ENCODE measurements at places on chromosomes 2 and 18. TPM values are rescaled to one million over a fixed set of nuclear protein-coding genes. Genes with fewer than 3 reads are reported as not detected.

Gene RESP18
- not detected for total RNA-seq

Gene HOXD12
- total RNA-seq = not detected

Gene MRO
- not detected for total RNA-seq

Gene ERCC3
- 73.2 TPM for total RNA-seq

Gene SERPINB12
- not detected for total RNA-seq

Gene TMEM17
- total RNA-seq = 7.6 TPM

Gene TMEFF2
- total RNA-seq = not detected

Gene LRATD1
- total RNA-seq = 3.8 TPM

Gene GALR1
- not detected for total RNA-seq

Gene FAM237A
- total RNA-seq = not detected

Gene ZNF385B
- 2.8 TPM for total RNA-seq

Gene AQP12A
- total RNA-seq = not detected

Gene RBKS
- total RNA-seq = 6.8 TPM

- H3K4me1 ChIP-seq = peaks cover 70% of the 10 kb centered on the region
- no peaks in the 10 kb centered on the region for H3K36me3 ChIP-seq
- H3K4me3 ChIP-seq = peak within 1 kb of the TSS; percentile 4
- peak; percentile 62 for DNase-seq
- no peaks in the 10 kb centered on the region for H3K27me3 ChIP-seq
- H3K27ac ChIP-seq = peak within 1 kb of the TSS; percentile 77
These were observed at the start of gene NEURL3 for GRCh38 chr2:96505231-96505889. Gene NEURL3 (minus strand): TSS chr2:96505357. CDS start chr2:96505286, 71 bp downstream.

DNA sequence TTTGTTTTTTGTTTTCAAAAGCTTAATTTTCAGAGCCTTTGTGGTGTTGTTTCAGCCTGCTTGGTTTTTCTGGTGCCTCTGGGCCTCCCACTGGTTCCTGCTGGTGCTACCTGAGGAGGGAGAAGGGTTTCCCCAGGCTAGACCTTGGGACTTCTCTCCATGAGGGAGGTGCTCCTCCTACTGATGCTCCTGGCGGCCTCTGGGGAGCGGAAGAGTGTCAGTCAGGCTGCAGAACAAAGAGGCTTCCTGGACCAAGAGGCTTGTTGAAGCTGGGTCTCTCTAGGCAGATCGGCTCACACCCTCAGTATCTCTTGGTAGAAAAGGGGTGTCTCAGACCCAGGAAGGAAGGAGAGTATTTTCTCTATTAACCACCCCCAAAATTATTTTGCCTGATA, 32.2 kb downstream of the RFX8 start:
- no peaks in the 10 kb centered on the region for H3K36me3 ChIP-seq
- peaks cover 17% of the 10 kb centered on the region for H3K4me1 ChIP-seq

DNA sequence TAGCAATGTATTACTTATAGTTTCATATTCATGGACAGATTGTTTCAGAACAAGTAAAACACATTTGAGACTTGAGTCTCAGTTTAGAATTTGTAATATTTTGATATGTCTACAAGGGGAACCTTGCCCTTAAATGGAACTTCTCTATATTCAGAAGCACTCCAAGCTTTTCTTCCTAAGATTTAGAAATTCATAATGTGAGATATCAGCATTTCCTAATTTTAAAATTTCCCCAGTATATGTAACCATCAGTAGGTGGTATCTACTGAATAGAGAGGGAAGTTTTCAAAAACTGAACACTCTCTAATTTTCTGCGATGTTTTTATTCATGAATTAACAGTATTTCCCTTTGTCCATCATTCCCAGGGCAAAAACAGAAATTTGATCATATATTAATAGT, 7.6 kb downstream of the ANKRD62 start:
- no peak for DNase-seq
- H3K4me1 ChIP-seq = no peaks in the 10 kb centered on the region
- no peaks in the 10 kb centered on the region for H3K27me3 ChIP-seq
- no peaks in the 10 kb centered on the region for H3K36me3 ChIP-seq
- H3K4me3 ChIP-seq = no peak overlapping the region

DNA sequence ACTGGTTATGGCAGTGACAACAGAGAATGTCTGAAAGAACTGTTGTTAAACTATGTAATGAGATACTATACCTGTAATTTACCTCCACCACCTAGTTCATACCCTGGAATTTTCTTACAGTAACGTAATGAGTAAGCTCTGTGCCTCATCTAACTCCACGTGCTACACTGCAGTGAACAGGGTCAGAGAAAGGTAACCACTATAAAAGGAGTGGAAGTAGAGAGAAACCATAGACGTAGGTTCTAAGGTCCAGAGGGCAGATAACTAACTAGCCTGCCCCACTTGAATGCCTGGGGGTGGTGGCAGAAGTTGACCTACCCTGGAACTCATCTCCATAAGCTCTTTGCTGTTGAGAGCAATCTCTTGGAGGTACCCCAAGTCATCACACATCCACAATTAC, 32.0 kb upstream of the B4GALT6 start:
- no peaks in the 10 kb centered on the region for H3K36me3 ChIP-seq
- no peaks in the 10 kb centered on the region for H3K27me3 ChIP-seq
- DNase-seq = no peak
- H3K4me1 ChIP-seq = no peaks in the 10 kb centered on the region

GRCh38 chr2:43314299-43314927, 88.0 kb upstream of the ZFP36L2 start:
- H3K27ac ChIP-seq = no peak overlapping the region
- H3K4me3 ChIP-seq = no peak overlapping the region
- peaks cover 6% of the 10 kb centered on the region for H3K36me3 ChIP-seq
- no peak for DNase-seq
- peaks cover 49% of the 10 kb centered on the region for H3K4me1 ChIP-seq

GRCh38 chr2:182043021-182043420, 57.4 kb downstream of the PPP1R1C start:
- H3K36me3 ChIP-seq = no peaks in the 10 kb centered on the region
- H3K4me1 ChIP-seq = peaks cover 10% of the 10 kb centered on the region
- DNase-seq = no peak
- H3K4me3 ChIP-seq = no peak overlapping the region
- H3K27me3 ChIP-seq = no peaks in the 10 kb centered on the region
- H3K27ac ChIP-seq = no peak overlapping the region

- DNase-seq = no peak
- peaks cover 4% of the 10 kb centered on the region for H3K27me3 ChIP-seq
- H3K4me1 ChIP-seq = no peaks in the 10 kb centered on the region
- no peak overlapping the region for H3K27ac ChIP-seq
These were observed 35.1 kb upstream of the CD8A start for GRCh38 chr2:86825693-86826381.

GRCh38 chr2:175840256-175840655, 161.8 kb downstream of the LNPK start:
- H3K36me3 ChIP-seq = no peaks in the 10 kb centered on the region
- DNase-seq = no peak
- no peak overlapping the region for H3K4me3 ChIP-seq
- H3K27ac ChIP-seq = no peak overlapping the region

DNA sequence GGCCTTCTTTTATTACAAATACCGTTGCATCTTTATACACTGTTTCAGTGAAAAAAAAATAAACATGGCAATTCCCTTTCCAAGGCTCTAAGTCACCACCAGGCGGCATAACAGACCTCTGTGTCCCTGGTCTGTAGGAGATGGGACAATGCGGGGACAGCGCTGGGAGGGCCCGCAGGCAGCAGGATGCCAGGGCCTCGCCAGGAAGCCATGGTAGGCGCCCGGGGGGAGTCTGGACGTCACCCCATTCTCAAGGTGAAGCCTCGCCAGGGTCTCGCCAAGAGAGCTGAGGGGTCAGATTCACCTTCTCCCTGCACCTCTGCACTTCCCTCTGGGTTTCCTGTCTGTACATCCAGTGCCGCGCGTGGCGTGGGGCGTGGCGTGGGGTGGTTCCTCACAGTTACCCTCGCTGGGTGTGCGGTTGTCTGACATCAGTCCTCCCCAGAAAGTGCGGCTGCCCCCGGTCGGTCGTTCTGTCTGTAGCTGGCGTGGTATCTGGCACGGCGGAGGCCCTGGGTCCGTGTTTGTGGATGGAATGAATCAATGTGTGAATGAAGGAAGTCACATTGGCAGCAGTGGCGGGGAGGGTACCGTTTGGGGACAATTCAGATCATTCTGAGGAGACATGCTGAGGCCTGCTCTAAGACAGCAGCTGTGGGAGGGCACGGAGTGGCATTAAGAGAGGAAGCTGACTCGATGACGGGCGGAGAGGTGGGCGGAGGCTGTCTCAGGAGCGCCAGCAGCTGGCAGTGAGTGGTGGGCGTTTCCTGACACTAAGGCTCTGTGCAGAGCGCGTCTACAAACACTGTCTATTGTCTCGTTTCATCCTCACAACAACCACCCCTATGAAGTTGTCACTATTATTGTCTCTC, 46.0 kb downstream of the LRRFIP1 start:
- no peaks in the 10 kb centered on the region for H3K27me3 ChIP-seq
- DNase-seq = peak; percentile 69

DNA sequence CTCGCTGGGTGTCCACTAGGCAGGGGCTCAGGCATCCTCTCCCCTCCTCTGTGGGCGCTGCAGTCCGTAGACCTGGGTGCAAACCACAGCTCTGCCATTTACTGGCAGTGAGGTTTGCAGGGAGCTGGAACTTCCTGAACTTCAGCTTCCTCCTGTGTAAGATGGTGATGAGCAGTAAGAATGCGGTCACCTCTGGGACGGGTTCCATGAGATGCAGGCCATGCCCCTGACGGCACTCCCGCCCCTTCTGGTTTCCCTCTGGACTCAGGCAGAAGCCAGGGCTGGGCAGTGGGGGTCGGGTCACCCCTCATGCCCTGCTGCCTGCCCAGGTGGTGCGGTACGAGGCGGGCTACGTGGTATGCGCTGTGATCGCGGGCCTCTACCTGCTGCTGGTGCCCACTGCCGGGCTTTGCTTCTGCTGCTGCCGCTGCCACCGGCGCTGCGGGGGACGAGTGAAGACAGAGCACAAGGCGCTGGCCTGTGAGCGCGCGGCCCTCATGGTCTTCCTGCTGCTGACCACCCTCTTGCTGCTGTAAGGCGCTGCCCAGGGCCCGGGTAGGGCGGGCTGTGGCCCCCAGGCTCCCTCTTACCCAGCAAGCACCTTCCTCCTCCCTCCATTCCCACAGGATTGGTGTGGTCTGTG, 1.5 kb downstream of the PROM2 start:
- H3K4me1 ChIP-seq = peaks cover 39% of the 10 kb centered on the region
- H3K27me3 ChIP-seq = no peaks in the 10 kb centered on the region
- peak overlapping the region; percentile 11 for H3K27ac ChIP-seq
- peaks cover 22% of the 10 kb centered on the region for H3K36me3 ChIP-seq
- H3K4me3 ChIP-seq = peak overlapping the region; percentile 73

DNA sequence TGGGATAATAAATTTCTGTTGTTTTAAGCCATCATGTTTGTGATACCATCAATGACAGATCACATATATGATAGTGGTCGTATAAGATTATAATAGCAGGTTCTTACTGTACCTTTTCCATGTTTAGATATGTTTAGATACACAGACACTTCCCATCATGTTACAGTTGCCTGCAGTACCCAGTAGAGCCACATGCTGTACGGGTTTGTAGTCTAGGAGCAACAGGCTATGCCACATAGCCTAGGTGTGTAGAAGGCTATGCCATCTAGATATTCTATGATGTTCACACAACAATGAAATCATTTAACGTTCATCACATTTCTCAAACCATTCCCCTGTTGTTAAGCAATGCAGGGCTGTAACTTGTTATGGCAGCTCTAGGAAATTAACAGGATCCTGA, 132.9 kb upstream of the SH3BP4 start:
- H3K27me3 ChIP-seq = no peaks in the 10 kb centered on the region
- no peaks in the 10 kb centered on the region for H3K36me3 ChIP-seq
- H3K27ac ChIP-seq = no peak overlapping the region
- H3K4me1 ChIP-seq = peaks cover 10% of the 10 kb centered on the region

GRCh38 chr2:160270571-160271113, 70.6 kb upstream of the ITGB6 start:
- H3K27me3 ChIP-seq = no peaks in the 10 kb centered on the region
- peaks cover 6% of the 10 kb centered on the region for H3K36me3 ChIP-seq
- peak overlapping the region; percentile 86 for H3K27ac ChIP-seq
- H3K4me1 ChIP-seq = peaks cover 26% of the 10 kb centered on the region

- H3K27me3 ChIP-seq = no peaks in the 10 kb centered on the region
- H3K27ac ChIP-seq = peak overlapping the region; percentile 80
- peaks cover 45% of the 10 kb centered on the region for H3K4me1 ChIP-seq
- no peaks in the 10 kb centered on the region for H3K36me3 ChIP-seq
- no peak for DNase-seq
- no peak overlapping the region for H3K4me3 ChIP-seq
These were observed 30.0 kb upstream of the KCMF1 start for GRCh38 chr2:84940831-84941412.

DNA sequence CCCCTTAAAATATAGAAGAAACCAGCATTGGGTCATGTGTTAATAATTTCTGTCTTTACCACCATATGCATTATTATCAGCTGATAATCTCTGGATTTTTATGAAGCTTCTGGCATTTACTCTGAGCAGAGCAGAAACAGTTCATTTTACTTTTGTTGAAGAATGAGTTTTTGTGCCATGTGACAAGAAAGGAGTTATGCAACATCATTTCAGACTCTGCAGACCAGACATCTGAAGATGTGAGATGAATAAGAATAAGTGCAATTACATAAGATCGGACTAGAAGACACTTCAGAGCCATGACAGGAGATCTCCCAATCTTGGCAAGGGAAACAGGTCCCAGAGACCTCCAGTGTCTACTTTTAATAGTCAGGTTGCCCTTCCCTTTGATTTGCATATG, 869.4 kb upstream of the VRK2 start:
- no peak overlapping the region for H3K27ac ChIP-seq
- H3K36me3 ChIP-seq = no peaks in the 10 kb centered on the region
- no peak for DNase-seq
- H3K27me3 ChIP-seq = no peaks in the 10 kb centered on the region

GRCh38 chr18:34314847-34315246, 90.1 kb upstream of the NOL4 start:
- H3K4me3 ChIP-seq = no peak overlapping the region
- H3K36me3 ChIP-seq = no peaks in the 10 kb centered on the region
- H3K4me1 ChIP-seq = no peaks in the 10 kb centered on the region
- H3K27me3 ChIP-seq = no peaks in the 10 kb centered on the region
- H3K27ac ChIP-seq = no peak overlapping the region

DNA sequence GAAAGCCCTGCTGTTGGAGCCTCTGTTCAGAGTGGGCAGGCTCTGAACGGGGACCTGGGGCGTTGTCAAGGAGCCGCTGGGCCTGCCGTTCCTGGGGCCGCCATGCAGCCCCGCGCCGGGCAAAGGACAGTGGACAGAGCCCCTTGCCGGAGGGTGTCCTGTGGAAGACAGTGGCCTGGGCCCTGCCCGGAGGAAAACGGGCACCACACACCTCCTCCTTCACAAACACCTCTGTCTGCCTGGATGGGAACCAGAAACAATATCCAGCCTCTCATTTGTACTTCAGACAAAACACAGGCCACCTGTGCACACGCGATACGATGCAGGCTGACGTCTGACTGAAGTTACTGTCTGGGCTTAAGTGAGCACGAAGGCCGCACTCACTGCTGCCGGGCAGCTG, 233.7 kb downstream of the TWIST2 start:
- H3K27me3 ChIP-seq = no peaks in the 10 kb centered on the region
- H3K4me1 ChIP-seq = no peaks in the 10 kb centered on the region

Measured in PC-9 (cell line).